ENCODE measurements at places on chromosomes 2 and 18. TPM values are rescaled to one million over a fixed set of nuclear protein-coding genes. Genes with fewer than 3 reads are reported as not detected.
A peak's percentile ranks its signal among the peaks of the same experiment; 100 is the strongest.

KLHL41 gene
- total RNA-seq, result 0.27 TPM

TLX2 gene
- total RNA-seq, result not detected

LYG1 gene
- total RNA-seq, result 1.9 TPM

DSEL gene
- total RNA-seq, result 0.10 TPM

DNA sequence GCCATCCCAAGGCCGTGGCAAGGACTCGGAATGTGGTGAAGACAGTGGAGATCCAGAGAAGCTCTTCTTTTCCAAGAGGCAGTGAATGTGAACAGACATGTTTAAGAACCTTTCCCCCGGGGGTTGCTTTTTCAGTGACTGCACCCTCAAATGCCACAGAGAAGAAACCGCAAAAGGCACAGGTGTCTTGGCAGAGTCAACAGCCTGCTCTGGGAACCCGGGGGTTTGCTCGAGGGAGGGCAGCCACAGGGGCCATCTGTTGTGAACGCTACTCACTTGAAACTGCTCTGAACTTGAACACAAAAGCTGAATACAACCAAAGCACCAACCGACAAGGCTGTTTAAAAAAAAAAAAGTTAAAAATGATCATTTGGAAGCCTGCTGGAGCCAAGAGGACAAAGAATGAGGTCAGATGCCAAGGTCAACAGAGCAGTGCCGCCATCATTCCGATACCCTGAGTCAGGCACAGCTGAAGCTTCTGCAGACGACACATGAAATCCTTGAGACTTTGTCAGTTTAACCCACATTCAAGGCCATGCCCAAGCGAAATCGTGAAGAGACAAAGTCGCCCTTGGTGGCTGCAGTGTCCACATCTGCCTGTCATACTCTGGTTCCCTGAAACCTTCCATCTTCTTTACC, 47.4 kb downstream of the PSMG2 start:
- H3K27me3 ChIP-seq, result peaks cover 20% of the 10 kb centered on the region
- H3K27ac ChIP-seq, result peak overlapping the region; percentile 30
- no peaks in the 10 kb centered on the region for H3K36me3 ChIP-seq

- no peak overlapping the region for H3K4me3 ChIP-seq
- H3K36me3 ChIP-seq, result peaks cover 66% of the 10 kb centered on the region
- no peak for DNase-seq
- no peak overlapping the region for H3K27ac ChIP-seq
- H3K27me3 ChIP-seq, result no peaks in the 10 kb centered on the region
Measured at GRCh38 chr2:20638646-20639430, 12.1 kb downstream of the HS1BP3 start.

DNA sequence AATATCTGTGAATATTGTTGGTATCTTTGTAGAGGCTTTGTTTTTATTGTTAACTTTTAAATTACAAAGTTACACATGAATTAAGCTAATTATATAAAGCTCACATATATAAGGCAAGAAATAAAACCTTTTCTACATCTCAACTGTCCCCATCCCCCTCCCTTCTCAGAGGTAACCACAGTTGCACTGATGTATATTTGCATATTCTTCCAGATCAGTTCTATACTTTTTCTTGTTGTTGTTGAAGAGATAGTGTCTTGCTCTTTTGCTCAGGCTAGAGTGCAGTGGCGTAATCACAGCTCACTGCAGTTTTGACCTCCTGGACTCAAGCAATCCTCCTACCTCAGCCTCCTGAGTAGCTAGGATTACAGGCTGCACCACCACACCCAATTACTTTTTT, 36.0 kb upstream of the CDC42EP3 start:
- no peaks in the 10 kb centered on the region for H3K27me3 ChIP-seq
- H3K27ac ChIP-seq, result no peak overlapping the region
- peaks cover 27% of the 10 kb centered on the region for H3K4me1 ChIP-seq
- H3K4me3 ChIP-seq, result peak overlapping the region; percentile 37
